ENCODE measurements at places on chromosomes 3 and 15.

- no peak for DNase-seq
These were observed 20.9 kb downstream of the SLC24A1 start for GRCh38 chr15:65642594-65642993.

GRCh38 chr15:99717161-99718009 lies 15.9 kb downstream of the LYSMD4 start:
- no peak for DNase-seq

GRCh38 chr3:94423578-94423977 lies 360.7 kb downstream of the NSUN3 start:
- no peak for DNase-seq

- no peak for DNase-seq
These were observed 85.6 kb downstream of the NEDD4 start for GRCh38 chr15:55907797-55908196.

Measured in omental fat pad (tissue), 4 donors.